Stimulated activated CD4-positive, alpha-beta T cell treated with anti-CD3 and anti-CD28 coated beads, Interleukin-1b, Interleukin-23, amount 100 ng/mL, for 4 hours (primary cell): ENCODE measurements at places on chromosomes 7 and 10.
A peak's percentile ranks its signal among the peaks of the same experiment; 100 is the strongest.

- no peak for DNase-seq
These were observed 1147.3 kb downstream of the XPNPEP1 start for GRCh38 chr10:108775911-108776475.

DNA sequence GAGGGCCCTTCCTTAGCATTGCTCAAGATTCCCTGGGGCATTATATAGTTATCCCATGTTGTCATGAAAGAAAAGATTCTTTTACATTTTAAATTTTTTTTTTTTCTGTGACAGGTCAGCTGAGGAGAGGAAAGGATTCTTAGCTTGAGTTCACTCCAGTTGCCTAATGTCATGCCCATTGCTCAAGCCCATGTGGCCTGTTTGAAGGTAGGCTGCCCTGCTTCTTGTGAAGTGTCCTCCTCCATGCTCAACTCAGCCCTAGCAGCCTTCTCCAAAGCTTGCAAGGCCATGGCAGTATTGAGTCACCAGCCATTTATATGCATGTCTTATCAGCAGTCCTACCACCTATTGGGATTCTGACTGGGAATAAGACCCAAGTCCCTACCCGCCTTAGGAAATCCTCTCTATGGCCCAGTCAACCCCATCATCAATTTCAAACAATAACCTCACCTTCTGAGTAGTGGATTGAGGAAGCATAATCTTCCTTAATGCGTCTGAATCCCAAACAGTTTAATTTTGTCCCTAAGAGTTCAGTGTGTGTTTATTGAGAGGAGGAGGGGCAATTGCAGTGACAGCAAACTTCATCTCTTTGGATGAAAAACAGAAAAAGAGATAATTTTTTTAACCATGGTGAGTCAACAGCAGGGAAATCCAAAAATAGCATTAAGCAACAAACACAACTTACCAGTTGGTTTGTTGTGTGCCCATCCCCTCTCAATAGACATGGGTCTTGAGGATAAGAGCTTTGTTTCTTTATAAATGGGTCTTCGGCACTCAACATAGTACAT lies 38.6 kb upstream of the WASL start:
- no peak for DNase-seq

GRCh38 chr10:944034-944831 lies 12.7 kb upstream of the LARP4B start:
- peak; percentile 28 for DNase-seq

DNA sequence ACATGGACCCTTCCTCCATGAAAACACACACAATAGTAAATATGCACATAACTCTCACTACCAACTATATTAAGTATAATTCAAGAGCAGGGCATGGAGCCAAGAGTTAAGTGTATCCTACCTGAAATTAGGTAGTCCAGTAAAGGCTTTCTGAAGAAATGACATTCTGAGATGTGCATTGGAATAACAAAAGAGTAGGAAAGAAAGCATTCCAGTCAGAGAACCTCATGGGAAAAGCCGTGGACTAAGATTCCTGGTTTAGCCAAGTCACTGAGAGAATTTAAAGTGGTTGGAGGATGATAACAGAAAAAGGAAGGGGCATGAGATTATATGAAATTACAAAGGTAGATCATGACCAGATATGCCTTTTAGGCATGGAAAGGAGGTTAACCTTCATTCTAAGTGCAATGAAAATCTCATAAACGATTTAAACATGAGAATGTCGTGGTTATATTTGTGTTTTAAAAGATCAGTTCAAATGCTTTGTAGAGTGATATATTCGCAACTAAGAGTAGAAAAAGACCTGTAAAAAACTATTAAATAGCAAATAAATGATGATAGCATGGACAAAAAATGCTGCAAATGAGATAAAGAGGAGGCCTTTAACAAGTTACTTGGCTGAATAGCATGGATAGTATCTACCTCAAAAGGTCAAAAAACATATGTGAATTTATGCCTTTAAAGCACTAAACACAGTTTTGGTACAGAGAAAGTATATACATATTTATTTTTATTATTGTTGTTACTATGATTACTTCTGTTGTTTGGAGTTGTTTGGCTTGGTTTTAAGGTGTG lies 767.4 kb upstream of the GHITM start:
- DNase-seq: no peak

DNA sequence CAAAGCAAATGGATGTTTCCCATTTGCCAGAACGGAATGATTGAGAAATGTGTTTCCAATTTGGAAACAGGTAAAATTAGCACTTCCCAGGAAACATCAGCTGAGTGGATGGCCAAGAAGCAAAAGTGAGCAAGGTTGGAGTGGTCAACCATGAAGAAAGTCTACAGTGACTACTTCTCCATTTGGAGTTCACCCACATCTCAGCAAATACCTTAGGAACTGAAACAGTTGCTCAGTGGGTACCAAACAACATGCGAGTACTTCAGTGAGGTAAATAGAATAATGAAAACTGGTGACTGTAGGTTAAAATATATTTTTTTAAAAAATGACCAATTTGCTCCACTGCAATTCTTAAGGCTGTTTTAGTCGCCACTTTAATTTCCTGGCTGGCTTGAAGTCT lies 57.7 kb downstream of the SLC16A9 start:
- no peak for DNase-seq

- DNase-seq: no peak
These were observed 39.8 kb downstream of the PTPN12 start for GRCh38 chr7:77576856-77577255.

GRCh38 chr10:125060826-125061556 lies 99.4 kb downstream of the CTBP2 start:
- no peak for DNase-seq

DNA sequence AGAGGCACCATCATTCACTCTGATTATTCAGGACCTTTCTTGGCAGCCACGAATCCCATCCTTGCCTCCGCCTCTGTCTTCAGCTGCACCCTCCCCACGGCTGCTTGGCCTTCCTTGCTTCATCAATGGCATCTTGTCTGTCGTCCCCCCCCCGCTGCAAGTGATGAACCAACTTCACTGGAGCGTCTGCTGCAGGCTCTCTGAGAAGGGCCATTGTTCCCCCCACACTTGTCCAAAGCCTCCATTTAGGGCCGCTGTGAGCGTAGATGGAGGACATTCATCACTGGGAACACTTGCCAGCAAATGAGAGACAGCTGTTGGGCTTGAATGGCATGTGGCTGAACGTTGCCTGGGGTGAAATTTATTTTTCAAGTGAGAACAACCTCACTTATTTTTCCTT lies 20.1 kb downstream of the AFAP1L2 start:
- no peak for DNase-seq

- no peak for DNase-seq
These were observed 109.8 kb upstream of the IL6 start for GRCh38 chr7:22617166-22617565.

DNA sequence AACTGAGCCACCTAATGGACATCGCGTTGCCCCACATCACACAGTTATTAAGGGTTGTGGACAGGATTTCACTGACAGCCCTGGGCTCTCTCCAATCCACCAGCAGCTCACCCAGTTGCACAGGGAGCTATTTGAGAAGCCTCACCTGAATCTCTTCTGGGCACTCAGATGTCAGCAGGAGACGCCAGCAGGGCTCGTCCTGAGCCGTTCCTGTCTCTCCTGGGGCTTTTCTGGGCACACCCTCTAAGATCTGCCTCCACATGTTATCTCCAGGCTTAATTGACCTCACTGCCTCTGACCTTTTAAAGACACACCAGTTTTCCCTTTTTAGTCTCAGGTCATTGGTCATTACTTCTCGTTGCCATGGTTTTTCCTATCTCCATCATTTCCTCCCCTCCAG lies 63.0 kb downstream of the GRID1 start:
- DNase-seq: no peak

DNA sequence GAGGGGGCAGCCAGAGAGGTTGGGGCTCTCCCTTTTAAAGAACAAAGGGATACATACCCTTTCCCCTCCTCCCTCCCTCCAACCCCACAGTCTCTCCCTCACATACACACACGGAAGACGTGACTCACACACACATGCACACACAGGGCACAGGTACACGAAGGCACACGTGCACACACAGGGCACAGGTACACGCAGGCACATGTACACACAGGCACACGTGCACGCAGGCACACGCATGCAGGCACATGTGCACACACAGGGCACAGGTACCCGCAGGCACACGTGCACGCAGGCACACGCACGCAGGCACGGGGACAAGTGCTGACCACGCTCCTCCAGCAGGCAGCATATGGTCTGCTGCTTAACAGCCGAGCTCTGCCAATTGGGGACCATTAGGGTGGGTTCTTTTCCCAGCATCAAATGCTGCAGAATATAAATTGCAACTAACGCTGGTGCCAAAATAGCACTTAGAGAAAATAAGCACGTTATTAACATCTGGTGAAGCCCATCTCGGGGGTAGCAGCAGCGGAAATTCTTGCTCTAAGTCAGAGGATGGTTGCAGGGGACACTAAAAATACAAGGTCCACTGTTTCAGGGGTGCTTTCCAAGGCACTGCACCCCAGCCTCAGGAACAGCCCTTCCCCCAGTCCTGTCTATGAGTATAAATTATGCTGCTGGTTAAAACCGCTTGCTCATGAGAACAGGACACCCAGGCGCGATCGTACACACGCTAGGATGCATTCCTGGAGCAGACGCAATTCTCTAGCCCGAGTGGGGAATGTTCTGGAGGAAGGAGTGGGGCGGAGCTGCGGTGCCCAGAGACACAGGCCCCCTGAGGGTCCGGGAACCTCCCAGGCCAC lies 55.2 kb upstream of the TNRC18 start:
- no peak for DNase-seq

GRCh38 chr7:94183289-94183749 lies 179.2 kb upstream of the BET1 start:
- DNase-seq: no peak

- DNase-seq: no peak
These were observed 30.0 kb upstream of the MSRB2 start for GRCh38 chr10:23065181-23065948.

DNA sequence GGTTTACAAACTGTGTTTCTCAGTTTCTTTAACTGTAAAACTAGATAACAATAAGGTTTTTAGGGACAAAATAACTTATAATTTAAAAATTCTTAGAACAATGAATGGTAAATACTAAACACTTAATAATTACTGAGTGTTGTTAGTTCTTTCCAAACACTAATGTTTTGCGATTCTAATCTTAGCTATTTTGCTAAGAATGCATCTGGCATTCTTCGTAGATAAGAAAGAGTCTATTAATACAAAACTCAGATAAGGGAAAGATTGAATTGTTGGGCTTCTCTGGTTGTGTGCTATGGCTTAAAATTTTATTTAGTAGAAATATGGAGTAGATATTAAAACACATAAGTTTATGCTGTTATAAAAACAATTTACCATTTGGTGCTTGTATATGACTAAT lies 45.4 kb downstream of the TMEM229A start:
- no peak for DNase-seq

DNA sequence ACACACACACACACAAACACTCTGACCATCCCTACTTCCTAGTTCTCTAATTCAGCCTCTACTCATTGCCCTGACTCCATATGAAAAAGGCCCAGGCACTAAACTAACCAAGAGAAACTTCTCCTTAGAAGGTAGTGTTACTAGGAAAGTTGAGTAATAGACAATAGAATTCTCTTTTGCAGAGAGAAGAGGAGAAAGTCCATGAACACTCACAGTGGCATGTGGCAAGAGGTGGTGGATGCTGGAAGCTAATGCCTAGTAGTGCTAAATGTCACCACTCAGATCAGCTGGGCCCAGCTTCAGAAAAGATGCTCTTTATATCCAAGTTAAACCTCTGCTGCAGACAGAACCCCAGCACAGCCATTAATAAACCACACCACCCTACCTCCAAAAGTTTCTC lies 58.2 kb downstream of the SORBS1 start:
- DNase-seq: no peak

- DNase-seq: peak; percentile 36
These were observed 95.1 kb upstream of the DIP2C start for GRCh38 chr10:784403-785088.

GRCh38 chr7:93972029-93972725 lies 32.0 kb downstream of the BET1 start:
- no peak for DNase-seq

DNA sequence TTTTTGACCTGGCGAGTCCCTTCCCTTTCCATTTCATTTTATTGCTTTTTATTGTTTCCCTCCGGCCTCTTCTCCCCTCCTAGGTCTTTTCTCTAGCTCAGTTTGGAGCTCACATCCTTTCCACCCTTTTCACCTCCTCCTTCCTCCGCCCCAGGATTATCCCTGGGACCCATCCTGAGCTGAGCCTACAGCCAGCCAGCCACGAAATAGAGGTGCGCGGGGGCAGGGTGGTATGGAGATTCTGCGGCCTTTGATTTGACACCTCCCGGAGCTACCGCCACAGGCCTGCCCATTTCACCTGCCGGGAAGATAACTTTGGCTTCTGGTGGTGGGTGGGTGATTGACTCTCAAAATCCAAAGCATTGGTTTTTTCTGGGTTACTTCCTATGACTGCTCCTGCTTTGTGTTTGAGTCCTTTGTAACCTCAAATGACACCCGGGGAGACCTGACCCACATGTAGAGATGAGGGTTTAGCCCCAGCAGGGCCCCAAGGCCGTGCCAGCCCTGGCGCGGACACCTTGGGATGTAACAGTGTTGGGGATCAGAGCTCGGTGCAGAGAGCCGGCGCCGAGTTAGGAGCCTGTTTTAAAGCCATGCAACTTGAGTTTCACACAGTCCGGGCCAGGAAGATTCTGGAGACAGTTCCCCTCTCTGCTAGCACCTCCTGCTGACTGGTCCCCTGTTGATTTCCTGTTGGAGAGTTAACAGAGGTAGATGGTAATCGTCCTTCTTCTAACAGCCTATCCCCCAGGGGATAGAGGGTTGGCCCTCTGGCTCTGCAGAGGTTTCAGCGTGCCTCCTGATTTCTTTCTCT lies 1.5 kb downstream of the DUSP5 start:
- DNase-seq: no peak

- no peak for DNase-seq
These were observed 8.8 kb downstream of the PDAP1 start for GRCh38 chr7:99399597-99399996.

DNA sequence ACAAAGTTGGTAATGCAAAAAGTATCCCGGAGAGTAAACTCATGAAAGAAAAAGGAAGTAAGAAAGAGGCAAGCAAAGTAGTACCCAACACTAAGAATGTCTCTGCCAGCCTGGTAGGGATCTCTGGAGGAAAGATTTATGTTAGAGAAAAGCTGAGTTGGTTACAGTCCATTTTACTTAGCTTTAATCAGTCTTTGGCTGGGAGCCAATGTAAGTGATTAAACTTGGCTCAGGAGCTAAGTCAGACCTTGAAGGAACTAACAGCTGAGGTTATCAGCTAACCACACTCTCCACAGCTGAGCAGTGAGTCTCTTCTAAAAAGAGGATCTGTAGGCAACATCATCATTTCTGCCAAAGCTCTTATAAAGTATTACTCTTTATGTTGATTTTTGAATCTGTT lies 148.0 kb downstream of the ANKRD7 start:
- no peak for DNase-seq

- DNase-seq: no peak
These were observed 2.0 kb downstream of the STK32C start for GRCh38 chr10:132305654-132306342.

DNA sequence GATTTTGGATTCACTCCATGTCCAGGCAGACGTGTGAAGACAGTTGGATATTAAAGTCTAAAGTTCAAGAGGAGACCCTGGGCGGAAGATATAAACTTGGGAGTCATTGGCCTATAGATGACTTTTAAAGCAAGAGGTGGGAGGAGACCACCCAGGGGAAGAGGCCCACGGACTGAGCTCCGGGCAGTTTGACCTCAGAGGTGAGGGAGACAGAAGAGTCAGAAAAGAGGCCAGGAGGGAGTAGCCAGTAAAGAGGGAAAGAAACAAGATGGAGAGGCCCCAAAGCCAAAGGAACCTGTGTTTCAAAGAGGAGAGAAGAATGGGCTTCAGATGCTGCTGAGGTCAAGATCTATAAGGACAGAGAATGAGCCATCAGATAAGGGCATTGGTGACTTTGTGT lies 11.4 kb downstream of the CARD11 start:
- no peak for DNase-seq
